ENCODE measurements at places on chromosomes 5 and 9.

- peak; percentile 27 for DNase-seq
These were observed 13.3 kb downstream of the RIC1 start for GRCh38 chr9:5642170-5642569.

- DNase-seq: no peak
These were observed 128.2 kb downstream of the TMEM161B start for GRCh38 chr5:88140396-88140855.

DNA sequence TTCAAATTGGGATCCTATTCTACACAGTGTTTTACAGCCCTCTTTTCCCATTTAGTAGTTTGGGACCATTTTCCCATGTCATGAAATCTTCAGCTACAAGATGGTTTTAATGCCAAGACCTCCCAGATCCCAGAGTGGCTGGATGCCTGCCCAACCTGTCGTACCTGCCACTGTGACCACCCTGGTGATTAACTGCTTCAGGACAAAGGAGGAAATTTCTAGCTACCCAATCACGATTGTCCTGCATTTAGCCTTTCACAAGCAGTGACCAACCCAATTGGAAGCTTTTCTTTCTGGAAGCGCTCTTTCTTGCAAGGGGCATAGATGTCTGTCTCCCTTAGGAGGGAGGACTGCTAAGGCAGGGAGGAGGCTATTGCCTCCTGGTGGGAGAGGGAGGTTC, 13.8 kb downstream of the IL9 start:
- DNase-seq: no peak

- DNase-seq: peak; percentile 63
These were observed 129.1 kb downstream of the KCNIP1 start for GRCh38 chr5:170632985-170633234.

GRCh38 chr5:80220245-80220897, 35.5 kb downstream of the SERINC5 start:
- DNase-seq: no peak

Measured in pancreas (tissue), 10 donors.